ENCODE measurements at places on chromosomes 2 and 18. TPM values are rescaled to one million over a fixed set of nuclear protein-coding genes. Genes with fewer than 3 reads are reported as not detected.

DNA sequence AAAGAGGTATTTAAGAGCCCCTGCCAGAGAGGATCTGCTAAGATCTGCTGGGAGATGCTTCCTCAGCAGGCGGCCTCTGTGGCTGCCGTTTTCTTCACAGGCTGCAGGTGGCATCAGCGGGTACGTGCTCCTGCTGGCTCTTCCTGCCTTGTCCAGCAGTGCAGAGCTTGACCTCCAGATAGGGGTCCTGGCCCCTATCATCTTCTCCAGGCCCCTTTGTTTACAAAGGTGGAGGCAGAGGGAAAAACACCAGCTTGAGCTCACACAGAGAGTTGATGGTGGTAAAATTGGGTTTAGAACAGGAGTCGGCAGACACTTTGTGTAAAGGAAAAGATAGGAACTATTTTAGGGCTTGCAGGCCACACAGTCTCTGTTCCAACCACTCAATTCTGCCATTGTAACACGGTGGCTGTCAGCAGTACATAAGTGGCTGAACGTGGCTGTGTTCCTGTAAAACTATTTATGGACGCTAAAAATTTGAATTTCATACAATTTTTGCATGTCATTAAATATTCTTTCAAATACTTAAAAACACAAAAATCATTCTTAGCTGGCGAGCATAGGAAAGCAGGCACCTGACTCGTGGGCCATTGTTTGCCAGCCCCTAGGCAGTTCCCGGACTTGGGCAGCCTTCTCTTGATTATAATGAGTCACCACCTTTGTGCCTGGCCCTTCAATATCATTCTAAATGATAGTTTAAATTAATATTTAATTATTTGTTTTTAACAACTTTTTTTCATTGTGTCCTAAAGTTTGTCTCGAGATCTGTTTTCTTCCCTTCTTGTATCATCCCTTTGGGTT, 98.2 kb upstream of the B3GNT7 start:
- DNase-seq, result peak; percentile 42

Gene TMEM182
- 4.1 TPM for total RNA-seq

DNA sequence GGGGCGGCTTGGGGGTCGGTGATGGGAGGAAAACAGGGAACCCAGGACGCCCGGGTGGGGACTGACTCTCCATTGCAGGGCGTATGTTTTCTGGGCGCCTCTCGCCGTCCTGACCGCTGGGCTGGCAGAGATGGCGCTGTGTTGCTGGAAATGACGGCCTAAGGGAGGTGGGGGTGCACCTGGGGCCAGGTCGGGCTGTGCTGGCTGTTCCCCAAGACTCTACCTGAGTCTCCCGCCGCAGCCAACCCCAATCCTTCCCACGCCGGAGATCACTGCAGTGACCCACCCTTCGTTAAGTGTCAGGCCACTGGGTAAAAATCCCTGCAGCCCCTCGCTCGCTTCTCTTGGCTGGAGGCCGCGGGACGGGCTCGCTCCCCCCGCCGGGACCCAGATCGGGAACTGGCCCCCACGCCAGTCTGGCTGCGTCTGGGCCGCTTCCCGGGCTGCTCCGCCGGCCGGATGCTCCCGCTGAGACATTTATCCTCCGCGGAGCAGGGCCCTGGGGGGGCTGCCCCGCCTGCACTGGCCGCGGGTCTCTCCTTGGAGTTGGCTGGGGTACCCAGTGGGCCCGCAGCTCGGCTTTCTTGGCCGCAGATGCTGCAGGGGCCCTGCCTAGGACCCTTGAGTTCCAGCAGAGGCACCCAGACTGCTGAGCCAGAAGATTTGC, 7.8 kb upstream of the ARMC9 start:
- DNase-seq, result no peak

Gene OR6B2
- total RNA-seq, result not detected
